ENCODE measurements at places on chromosomes 16 and 17. TPM values are rescaled to one million over a fixed set of nuclear protein-coding genes. Genes with fewer than 3 reads are reported as not detected.
A peak's percentile ranks its signal among the peaks of the same experiment; 100 is the strongest.

ZMYND15 gene
- 5.8 TPM for total RNA-seq

GRCh38 chr16:72884037-72884436 lies 163.9 kb downstream of the ZFHX3 start:
- H3K4me1 ChIP-seq = peaks cover 3% of the 10 kb centered on the region
- no peak overlapping the region for H3K4me3 ChIP-seq
- H3K27me3 ChIP-seq = no peaks in the 10 kb centered on the region
- DNase-seq = no peak
- no peak overlapping the region for H3K27ac ChIP-seq
- H3K36me3 ChIP-seq = peaks cover 30% of the 10 kb centered on the region

GRCh38 chr17:80529104-80529903 lies 15.3 kb upstream of the RPTOR start:
- H3K27ac ChIP-seq = no peak overlapping the region
- no peak overlapping the region for H3K4me3 ChIP-seq
- no peaks in the 10 kb centered on the region for H3K4me1 ChIP-seq
- DNase-seq = no peak
- H3K36me3 ChIP-seq = no peaks in the 10 kb centered on the region

DNA sequence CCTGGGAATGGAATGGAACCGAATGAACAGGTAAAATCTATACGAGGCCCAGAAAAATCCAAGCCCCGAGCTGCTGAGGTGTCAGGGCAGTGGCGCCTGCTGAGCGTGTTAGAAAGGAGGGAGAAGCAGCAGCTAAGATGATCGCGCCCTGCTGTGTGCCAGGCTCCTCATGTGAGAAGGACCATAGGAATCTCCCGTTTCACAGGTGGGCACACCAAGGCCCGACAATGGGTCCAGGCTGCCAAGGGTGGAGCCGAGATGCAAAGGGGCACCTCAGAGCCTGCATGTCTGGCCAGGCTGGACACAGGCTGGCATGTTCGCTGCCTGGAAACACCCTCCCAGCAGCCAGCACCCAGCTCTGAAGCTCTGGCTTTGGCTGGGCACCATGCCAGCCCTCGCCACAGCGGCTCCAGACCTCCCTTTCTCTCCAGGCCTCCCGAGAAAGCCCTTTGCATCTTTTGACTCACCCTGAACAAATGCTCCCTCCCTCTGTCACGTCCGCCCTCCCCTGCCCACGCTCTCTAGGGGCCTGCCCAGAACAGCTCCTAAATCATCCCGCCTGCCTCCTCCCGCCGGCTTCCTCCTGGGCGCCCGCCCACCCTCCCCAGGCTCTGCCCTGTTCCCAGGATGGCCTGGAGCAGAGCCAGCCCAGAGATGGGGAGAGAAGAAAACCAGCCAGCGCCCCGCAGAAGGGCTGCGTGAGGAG lies 217.8 kb upstream of the GSE1 start:
- H3K4me1 ChIP-seq = peaks cover 14% of the 10 kb centered on the region
- peak overlapping the region; percentile 48 for H3K4me3 ChIP-seq
- H3K27me3 ChIP-seq = no peaks in the 10 kb centered on the region

NGFR gene
- total RNA-seq = 22.5 TPM

DNA sequence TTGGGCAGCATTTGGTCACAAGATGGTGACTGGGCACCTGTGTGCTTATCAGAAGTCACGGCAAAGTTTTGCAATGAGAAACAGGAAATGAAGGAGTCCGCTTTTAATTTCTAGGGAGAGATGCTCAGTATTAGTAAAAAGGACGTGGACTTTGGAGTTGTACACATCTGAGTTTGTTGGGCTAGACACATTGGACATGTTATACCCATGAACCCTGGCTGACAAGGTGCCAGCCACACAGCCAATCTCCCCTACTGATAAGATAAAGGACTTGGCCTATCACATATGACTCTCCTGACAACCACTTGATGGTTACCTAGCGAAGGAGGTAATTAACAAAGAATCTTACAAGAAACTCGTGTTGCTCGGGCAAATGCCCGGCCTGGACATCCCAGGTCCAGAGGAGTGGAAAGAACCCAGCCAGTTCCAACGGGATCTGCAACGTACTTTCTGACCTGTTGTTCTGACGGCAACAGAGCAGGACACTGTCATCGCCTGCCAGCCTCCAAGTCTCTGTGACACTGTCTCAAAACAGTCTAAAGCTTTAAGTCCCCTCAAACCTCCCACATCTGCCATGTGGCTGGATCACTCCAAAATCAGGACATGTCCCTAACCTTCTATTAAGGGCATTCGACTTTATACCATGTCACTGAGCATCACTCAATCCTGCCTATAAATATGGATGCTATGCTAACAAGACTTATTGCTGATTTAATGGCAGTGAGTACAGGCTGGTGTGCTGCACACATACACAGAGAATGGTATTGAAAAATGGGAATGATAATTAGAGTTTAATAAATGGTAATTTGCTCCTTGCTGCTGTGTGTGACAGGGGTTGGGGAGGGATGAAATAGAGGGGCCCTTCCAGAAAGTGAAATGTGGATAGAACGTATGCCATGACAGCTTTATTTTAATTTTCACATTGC lies 47.6 kb upstream of the LYRM9 start:
- DNase-seq = no peak
- no peak overlapping the region for H3K27ac ChIP-seq
- no peak overlapping the region for H3K4me3 ChIP-seq

C1QL1 gene
- total RNA-seq = 0.68 TPM

TMED6 gene
- 1.5 TPM for total RNA-seq

TIGD7 gene
- total RNA-seq = 2.3 TPM

GRCh38 chr17:33014751-33015150 lies 23.1 kb downstream of the SPACA3 start:
- peaks cover 3% of the 10 kb centered on the region for H3K4me1 ChIP-seq
- DNase-seq = no peak
- no peak overlapping the region for H3K4me3 ChIP-seq

GRCh38 chr17:49290690-49291359 lies 60.2 kb upstream of the PHOSPHO1 start:
- H3K27ac ChIP-seq = no peak overlapping the region
- no peaks in the 10 kb centered on the region for H3K27me3 ChIP-seq
- no peaks in the 10 kb centered on the region for H3K36me3 ChIP-seq
- no peak for DNase-seq

DNA sequence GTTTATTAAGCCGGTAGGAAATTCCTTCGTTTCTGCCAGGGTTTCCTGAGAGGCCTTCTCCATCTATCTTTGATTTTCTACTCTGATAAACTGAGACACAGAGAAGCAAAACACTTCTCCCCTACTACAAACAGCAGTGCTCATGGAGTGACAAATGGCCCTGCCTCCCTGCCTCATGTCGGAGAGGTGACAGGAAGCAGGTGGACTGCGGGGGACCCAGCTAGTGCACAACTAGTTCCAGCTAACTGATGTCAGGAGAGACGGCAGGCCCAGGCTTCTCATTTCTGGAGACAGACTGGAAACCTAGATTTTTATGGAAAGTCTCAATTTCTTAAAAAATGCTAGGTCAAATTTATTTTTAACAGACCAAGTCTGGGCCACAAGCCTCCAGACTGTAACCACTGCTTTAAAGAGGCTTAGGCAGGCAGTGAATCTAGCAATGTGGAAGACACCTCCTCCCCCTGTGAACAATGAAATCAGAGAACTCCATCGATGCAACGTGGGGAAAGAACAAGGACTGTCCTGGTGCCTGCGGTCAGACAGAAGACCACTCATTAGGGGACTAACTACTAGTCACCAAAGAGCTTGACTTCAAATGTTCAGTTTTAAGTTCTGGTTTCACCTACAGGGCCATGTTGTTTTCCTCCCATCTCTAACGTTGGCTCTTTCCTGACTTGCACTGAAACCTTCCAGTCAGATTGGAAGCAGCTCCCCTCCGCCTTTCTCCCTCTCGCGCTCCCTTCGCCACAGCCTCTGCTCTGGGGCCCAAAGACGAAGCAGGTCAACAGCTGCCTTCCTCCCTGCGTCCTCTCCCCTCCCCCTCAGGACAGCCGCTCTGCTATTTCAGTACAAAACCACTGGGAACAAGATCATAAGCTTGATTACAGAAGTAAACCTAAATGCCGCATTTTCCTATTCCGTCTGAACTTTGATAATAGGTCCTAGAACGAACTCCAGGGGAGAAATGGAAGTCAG lies 17.6 kb downstream of the GTF3C1 start:
- H3K36me3 ChIP-seq = peaks cover 64% of the 10 kb centered on the region
- DNase-seq = no peak
- H3K4me1 ChIP-seq = no peaks in the 10 kb centered on the region

SYNGR3 gene
- total RNA-seq = 0.49 TPM

FOXC2 gene
- total RNA-seq = 60.7 TPM

GRCh38 chr16:82625066-82625968 lies 1.5 kb upstream of the CDH13 start:
- peaks cover 16% of the 10 kb centered on the region for H3K4me1 ChIP-seq
- no peaks in the 10 kb centered on the region for H3K27me3 ChIP-seq
- H3K4me3 ChIP-seq = no peak overlapping the region
- no peak overlapping the region for H3K27ac ChIP-seq
- no peaks in the 10 kb centered on the region for H3K36me3 ChIP-seq

KRT9 gene
- total RNA-seq = 0.42 TPM

DNA sequence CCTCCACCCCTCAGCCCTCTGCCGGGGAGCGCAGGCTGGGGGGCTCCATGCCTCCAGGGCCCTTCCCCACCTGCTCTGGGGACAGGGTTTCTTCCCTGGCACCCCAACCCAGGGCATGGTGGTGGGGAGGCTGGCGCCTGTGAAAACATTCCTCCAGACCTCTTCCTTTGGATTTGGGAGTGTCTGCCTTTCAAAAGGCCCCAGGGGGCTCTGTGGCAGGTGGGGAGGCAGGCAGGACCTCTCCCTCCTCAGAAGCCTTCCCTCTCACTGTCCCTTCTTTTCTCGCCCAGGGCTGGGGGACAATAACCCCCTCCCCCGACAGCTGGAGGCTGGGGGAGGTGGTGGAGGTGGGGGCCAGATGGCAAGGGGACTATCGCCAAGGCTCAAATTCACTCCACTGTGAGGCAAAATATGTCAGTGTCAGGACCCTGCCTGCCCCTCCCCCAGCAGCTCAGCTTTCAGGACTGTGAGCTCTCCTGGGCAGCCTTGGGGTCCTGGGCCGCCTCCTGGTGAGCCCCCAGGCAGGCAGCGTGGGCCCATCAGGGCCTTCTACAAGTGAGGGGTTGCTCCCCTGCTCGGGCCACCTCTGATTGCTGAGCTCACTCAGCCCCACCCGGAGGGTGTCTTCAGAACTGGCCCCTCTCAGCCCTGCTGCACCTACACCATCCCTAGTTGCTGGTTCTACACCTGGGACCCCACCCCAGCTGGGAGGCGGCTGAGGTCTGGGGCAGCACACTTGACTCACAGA lies 1.8 kb downstream of the CDH15 start:
- no peak for DNase-seq
- H3K27me3 ChIP-seq = peaks cover 8% of the 10 kb centered on the region
- H3K27ac ChIP-seq = no peak overlapping the region
- no peak overlapping the region for H3K4me3 ChIP-seq
- H3K36me3 ChIP-seq = no peaks in the 10 kb centered on the region

- H3K4me3 ChIP-seq = peak overlapping the region; percentile 2
- DNase-seq = peak; percentile 86
- H3K4me1 ChIP-seq = peaks cover 71% of the 10 kb centered on the region
- peak overlapping the region; percentile 84 for H3K27ac ChIP-seq
- no peaks in the 10 kb centered on the region for H3K36me3 ChIP-seq
These were observed 2.5 kb upstream of the CCL2 start for GRCh38 chr17:34252444-34253138.

IGSF6 gene
- 4.3 TPM for total RNA-seq

- no peak overlapping the region for H3K27ac ChIP-seq
- no peaks in the 10 kb centered on the region for H3K27me3 ChIP-seq
- H3K36me3 ChIP-seq = no peaks in the 10 kb centered on the region
- DNase-seq = no peak
- no peaks in the 10 kb centered on the region for H3K4me1 ChIP-seq
These were observed 29.9 kb downstream of the PLCG2 start for GRCh38 chr16:81808933-81809480.

DNA sequence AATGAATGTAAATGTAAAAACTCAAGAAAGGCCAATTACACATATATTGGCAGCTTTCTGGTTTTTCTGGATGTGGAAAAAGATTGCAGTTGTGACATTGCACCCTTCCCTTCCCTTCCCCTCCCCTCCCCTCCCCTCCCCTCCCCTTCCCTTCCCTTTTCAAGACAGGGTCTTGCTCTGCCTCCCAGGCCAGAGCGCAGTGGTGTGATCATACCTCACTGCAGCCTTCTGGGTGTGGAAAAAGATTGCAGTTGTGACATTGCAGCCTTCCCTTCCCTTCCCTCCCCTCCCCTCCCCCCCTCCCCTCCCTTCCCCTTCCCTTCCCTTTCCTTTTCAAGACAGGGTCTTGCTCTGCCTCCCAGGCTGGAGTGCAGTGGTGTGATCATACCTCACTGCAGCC lies 41.7 kb downstream of the PIK3R5 start:
- no peaks in the 10 kb centered on the region for H3K4me1 ChIP-seq
- H3K4me3 ChIP-seq = no peak overlapping the region
- H3K36me3 ChIP-seq = no peaks in the 10 kb centered on the region
- H3K27ac ChIP-seq = no peak overlapping the region
- no peak for DNase-seq

- peaks cover 11% of the 10 kb centered on the region for H3K4me1 ChIP-seq
- H3K27ac ChIP-seq = no peak overlapping the region
- no peak overlapping the region for H3K4me3 ChIP-seq
- DNase-seq = no peak
- H3K27me3 ChIP-seq = no peaks in the 10 kb centered on the region
- H3K36me3 ChIP-seq = peaks cover 19% of the 10 kb centered on the region
These were observed 5.4 kb downstream of the WDR81 start for GRCh38 chr17:1729966-1730325.

GRCh38 chr17:78993241-78993956 lies 13.7 kb upstream of the LGALS3BP start:
- H3K27ac ChIP-seq = no peak overlapping the region
- no peaks in the 10 kb centered on the region for H3K27me3 ChIP-seq
- H3K4me1 ChIP-seq = peaks cover 40% of the 10 kb centered on the region
- no peak for DNase-seq
- peaks cover 40% of the 10 kb centered on the region for H3K36me3 ChIP-seq

DNA sequence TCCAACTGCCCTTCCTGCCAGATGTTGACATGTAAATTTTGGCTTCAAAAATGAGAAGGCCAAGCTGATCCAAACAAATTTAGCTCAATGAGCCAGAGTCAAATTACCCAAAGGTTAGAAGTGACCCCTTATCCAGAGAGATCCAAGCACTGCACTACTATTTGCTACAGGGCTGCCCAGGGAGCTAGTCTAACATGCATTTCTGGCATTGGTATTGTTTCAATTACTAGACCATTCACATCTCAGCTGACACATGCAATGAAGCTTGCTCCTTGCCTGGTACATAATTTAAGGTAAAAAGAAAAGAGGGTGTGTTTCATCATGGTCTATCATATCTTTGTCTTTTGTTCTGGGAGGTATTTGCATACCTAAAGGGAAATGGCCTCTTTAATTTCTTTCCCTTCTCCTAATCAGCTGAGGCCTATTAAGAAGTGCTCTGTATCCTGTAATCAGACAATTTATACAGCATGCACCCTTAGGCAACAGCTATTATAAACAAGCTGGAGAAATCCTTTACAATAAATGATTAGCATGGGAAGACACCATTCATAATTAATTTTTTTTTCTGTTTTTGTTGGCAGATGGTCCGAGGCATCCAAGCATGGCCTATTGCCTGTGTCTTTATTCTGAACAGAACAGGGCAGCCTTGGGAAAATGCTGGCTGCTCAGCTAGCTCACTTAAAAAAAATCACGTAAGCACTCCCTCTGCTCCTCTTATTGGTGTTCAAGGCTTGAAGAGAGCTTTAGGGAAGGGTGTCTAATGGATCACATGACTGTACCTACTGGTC lies 161.5 kb upstream of the SALL1 start:
- H3K4me1 ChIP-seq = no peaks in the 10 kb centered on the region
- no peak for DNase-seq
- H3K27ac ChIP-seq = no peak overlapping the region
- H3K4me3 ChIP-seq = no peak overlapping the region
- H3K27me3 ChIP-seq = no peaks in the 10 kb centered on the region

CORO6 gene
- total RNA-seq = 55.0 TPM

Data from thoracic aorta (tissue), 2 donors.